ENCODE measurements at places on chromosomes 13 and 19. TPM values are rescaled to one million over a fixed set of nuclear protein-coding genes. Genes with fewer than 3 reads are reported as not detected.

GRCh38 chr19:6952956-6953355, 65.6 kb downstream of the ADGRE1 start:
- no peaks in the 10 kb centered on the region for H3K36me3 ChIP-seq
- H3K4me1 ChIP-seq: peaks cover 7% of the 10 kb centered on the region
- no peak overlapping the region for H3K4me3 ChIP-seq
- H3K27ac ChIP-seq: no peak overlapping the region
- DNase-seq: no peak

GRCh38 chr13:99723878-99724277, 222.6 kb downstream of the TM9SF2 start:
- no peak overlapping the region for H3K27ac ChIP-seq
- no peak overlapping the region for H3K4me3 ChIP-seq
- no peak for DNase-seq
- no peaks in the 10 kb centered on the region for H3K27me3 ChIP-seq
- H3K36me3 ChIP-seq: no peaks in the 10 kb centered on the region

DNA sequence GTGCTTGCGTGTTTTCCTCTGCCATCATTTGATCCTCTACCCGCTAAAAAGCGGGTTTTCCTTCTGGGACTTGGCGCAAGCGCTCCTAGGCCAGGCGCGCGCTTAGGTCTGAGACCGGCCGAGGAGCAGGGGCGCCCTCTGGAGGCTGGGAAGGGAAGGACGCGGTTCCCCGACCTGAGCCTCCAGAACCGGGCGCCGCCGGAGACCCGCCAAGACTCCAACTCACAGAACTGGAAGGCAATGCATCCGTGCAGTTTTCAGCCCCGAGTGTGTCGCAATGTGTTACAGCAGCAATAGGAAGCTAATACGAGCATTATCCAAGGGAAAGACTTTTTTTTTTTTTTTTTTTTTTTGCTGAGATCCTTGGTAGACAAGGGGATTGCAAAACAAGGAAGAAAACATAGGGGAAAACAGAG, 190.9 kb downstream of the COL4A1 start:
- no peaks in the 10 kb centered on the region for H3K36me3 ChIP-seq
- H3K27me3 ChIP-seq: peaks cover 11% of the 10 kb centered on the region
- DNase-seq: peak; percentile 55
- H3K27ac ChIP-seq: no peak overlapping the region

GRCh38 chr13:97023117-97023516, 28.8 kb upstream of the OXGR1 start:
- H3K4me3 ChIP-seq: no peak overlapping the region

GRCh38 chr13:26923824-26924605, 163.4 kb upstream of the GPR12 start:
- no peaks in the 10 kb centered on the region for H3K4me1 ChIP-seq
- no peak for DNase-seq
- no peak overlapping the region for H3K4me3 ChIP-seq
- peaks cover 28% of the 10 kb centered on the region for H3K27me3 ChIP-seq

DNA sequence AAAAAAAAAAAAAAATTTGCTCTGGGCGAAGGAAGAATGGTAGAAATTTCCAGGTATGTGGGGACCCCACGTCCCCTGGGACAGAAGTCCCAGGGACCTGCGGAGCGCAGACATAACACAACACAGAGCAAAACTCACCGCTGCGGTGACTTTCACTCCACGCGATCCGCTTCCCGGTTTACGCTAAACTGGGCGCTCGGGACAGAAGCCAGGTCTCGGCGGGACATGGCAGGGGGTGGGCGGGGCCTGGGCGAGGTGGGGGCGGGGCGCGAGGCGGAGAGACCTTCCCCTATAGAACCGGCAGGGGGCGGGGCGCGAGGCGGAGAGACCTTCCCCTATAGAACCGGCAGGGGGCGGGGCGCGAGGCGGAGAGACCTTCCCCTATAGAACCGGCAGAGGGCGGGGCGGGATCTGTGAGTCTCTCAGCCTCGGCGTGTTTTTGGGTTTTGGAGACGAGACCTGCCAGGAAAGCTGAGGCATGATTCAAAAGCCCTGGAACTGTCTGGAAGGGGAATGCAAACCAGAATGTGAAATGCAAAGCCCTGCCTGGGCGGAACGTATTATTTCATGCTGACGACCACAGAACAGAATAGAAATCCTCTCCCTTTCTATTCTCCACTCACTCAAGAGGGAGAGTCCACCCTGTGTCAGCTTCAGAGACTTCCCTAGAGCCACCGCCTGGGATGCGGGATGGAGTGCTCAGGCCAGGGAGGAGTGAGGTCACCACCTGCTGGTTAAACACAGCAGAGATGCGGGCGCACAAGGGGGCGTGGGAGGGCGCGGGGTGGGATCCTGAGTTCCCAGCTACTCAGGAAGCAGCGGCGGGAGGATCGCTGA, 20.2 kb upstream of the ERVV-1 start:
- peaks cover 3% of the 10 kb centered on the region for H3K36me3 ChIP-seq
- peak; percentile 86 for DNase-seq
- no peaks in the 10 kb centered on the region for H3K27me3 ChIP-seq
- peak overlapping the region; percentile 47 for H3K27ac ChIP-seq
- H3K4me1 ChIP-seq: peaks cover 13% of the 10 kb centered on the region

DNA sequence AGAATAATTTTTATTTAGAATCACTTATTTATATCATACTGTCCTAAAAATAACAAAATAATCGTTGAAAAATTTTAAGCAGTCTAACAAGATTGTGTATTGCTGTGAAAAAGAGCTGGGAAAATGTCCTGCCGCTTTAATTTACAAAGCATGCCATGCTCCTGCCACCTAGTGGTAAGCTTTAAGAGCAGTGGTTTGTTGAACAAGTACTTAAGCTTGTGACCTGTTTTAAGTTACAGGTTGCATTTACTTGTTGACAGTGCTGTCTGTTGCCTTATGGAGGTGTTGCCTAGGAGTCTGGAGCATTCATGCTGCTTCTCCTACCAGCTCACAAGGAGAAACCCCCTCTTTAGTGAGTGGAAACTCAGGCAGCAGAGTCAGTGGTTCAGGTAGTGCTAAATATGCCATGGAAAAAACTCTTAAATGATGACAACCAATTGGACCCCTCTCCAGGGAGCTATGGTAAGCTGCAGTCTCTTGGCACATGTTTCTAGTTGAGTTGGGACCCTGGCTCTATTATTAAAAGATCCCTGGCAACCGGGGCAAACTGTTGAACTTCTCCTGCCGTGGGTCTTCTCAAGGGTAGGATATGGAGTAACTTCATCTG, 68.4 kb downstream of the SPATA13 start:
- no peak overlapping the region for H3K4me3 ChIP-seq
- peak; percentile 49 for DNase-seq
- H3K4me1 ChIP-seq: peaks cover 39% of the 10 kb centered on the region
- H3K36me3 ChIP-seq: no peaks in the 10 kb centered on the region

DNA sequence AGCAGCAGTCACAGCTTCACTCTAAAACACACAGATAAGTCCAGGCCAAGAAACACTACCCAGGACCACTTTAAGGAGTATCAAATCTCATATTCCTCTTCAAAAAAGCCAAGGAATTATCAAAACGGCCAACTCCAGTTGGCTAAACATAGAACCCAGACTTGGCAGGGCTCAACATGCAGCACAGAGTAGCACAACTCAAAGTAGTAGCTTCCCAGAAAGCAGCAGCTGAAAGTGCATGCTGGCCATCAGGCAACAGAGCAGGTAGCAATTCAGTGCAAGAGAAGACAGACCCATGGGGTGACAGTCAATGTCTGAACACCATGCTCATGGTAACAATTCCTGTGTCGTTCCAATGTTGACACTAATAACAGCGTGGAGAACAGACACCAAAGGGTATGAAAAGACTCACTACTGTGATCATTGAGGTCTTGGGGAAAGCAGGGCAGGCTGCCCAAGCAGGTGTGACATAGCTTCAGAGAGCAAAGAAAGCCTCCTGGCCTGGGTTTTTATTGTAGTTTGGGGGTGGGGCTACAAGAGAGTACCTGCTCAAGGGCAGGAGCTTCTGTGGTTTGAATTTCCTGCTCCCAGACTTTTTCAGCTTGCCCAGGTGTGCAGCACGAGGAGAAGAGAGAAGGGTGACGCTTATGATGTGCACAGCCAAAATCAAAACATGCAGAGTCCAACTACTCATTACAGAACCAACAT, 6.2 kb downstream of the ZNF709 start:
- peaks cover 18% of the 10 kb centered on the region for H3K36me3 ChIP-seq
- no peak overlapping the region for H3K27ac ChIP-seq
- H3K4me3 ChIP-seq: no peak overlapping the region
- no peak for DNase-seq

DNA sequence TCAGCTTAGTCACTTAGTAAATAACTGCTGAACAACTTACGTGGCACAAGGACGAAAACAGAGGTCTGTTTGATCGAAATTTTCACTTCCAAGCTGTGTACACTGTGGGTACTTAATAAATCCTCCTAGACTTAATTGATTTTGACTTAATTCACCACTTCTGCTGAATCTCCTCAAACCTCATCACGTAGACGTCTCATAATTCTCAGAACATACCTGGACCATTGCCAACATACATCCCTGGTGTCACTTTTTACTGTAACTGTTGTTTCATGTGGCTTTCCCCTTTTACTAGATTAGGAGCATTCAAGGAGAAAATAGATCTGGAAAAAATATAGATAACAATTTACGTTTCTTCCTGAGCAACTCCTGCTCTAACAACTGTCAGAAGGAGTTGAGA, 105.0 kb downstream of the MBNL2 start:
- H3K4me3 ChIP-seq: no peak overlapping the region
- no peaks in the 10 kb centered on the region for H3K27me3 ChIP-seq
- no peak overlapping the region for H3K27ac ChIP-seq

- peaks cover 11% of the 10 kb centered on the region for H3K27me3 ChIP-seq
- no peak overlapping the region for H3K4me3 ChIP-seq
- no peak overlapping the region for H3K27ac ChIP-seq
- no peaks in the 10 kb centered on the region for H3K36me3 ChIP-seq
- DNase-seq: no peak
Observed at GRCh38 chr13:31595563-31595962, 143.8 kb upstream of the RXFP2 start.

GRCh38 chr19:50725218-50725910, 2.2 kb downstream of the CLEC11A start:
- H3K4me1 ChIP-seq: peaks cover 20% of the 10 kb centered on the region
- no peak overlapping the region for H3K27ac ChIP-seq
- no peak for DNase-seq
- H3K36me3 ChIP-seq: no peaks in the 10 kb centered on the region

DNA sequence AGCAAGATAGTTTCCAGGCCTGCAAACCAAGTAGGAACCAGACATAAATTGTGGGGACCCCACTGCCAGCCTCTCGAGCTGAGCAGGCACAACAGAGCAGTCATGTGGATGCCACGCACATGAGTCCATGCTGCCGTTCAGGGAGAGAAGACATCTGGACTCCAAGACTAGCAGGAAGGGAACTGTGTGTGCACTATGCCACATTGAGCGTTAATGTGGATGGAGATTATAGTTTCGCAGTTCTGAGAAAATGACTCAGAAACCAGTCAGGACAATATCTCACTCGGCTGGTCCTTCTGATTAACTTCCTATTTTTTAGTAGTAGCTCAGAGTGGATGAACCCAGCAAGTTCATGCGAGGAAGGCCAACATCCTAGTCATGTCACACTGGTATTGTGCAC, 124.9 kb downstream of the CRYL1 start:
- no peak overlapping the region for H3K4me3 ChIP-seq
- peaks cover 32% of the 10 kb centered on the region for H3K4me1 ChIP-seq
- DNase-seq: no peak
- no peaks in the 10 kb centered on the region for H3K27me3 ChIP-seq

DNA sequence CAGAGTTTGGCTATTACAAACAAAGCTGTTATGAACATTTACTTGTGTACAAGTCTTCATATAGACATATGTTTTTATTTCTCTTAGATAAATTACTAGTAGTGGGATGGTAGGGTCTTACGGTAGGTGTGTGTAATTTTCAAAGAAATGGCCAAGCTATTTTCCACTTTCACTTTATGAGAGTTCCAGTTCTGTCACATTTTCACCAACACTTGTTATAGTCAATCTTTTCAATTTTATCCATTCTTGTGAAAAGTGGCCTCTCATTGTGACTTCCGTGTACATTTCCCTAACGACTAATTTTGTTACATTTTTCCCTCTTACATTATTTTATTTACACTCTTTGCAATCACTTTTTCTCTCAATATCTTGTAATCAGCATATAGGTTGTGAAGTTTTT, 18.3 kb downstream of the MBD3L1 start:
- H3K4me3 ChIP-seq: no peak overlapping the region
- no peaks in the 10 kb centered on the region for H3K27me3 ChIP-seq
- no peaks in the 10 kb centered on the region for H3K4me1 ChIP-seq
- DNase-seq: no peak
- H3K36me3 ChIP-seq: no peaks in the 10 kb centered on the region
- no peak overlapping the region for H3K27ac ChIP-seq

DNA sequence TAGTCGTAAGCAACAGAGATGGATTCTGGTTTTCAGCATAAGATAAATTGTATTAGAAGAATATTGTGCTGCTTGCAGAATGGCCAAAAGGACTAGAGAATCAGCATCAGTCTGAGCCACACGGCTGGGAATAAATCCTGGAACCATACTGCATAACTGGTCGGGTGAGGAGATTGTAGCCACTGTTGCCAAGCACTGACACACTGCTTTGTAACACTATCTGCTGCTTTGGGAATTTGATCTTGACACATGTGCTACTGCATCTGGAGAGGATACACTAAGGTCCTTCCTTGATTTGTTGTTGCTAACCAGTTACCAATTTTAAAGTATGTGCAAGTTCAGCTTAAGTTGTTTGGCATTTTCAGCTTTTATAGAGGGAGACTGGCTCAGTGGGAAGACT, 1.9 kb downstream of the HNRNPA1L2 start:
- peaks cover 30% of the 10 kb centered on the region for H3K36me3 ChIP-seq
- peaks cover 4% of the 10 kb centered on the region for H3K4me1 ChIP-seq
- no peak overlapping the region for H3K4me3 ChIP-seq
- no peak for DNase-seq
- no peaks in the 10 kb centered on the region for H3K27me3 ChIP-seq

DNA sequence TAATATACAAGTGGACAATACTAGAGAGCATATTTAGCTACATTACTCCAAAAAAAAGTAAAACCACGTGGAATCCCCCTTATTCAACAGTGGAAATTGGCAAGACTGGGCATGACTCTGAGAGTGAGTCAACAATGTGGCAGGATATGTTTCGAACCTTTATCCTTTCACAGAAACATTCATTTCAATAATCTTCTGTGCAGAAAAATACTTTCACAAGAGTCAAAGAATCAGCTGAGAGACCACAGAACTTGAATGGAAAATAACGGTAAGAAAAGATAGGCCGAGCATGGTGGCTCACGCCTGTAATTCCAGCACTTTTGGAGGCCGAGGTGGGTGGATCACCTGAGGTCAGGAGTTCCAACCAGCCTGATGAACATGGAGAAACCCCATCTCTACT, 25.1 kb upstream of the CD70 start:
- H3K27me3 ChIP-seq: peaks cover 22% of the 10 kb centered on the region
- no peak for DNase-seq
- H3K4me1 ChIP-seq: peaks cover 31% of the 10 kb centered on the region
- peak overlapping the region; percentile 47 for H3K27ac ChIP-seq
- H3K4me3 ChIP-seq: no peak overlapping the region
- H3K36me3 ChIP-seq: peaks cover 19% of the 10 kb centered on the region

GRCh38 chr13:63408331-63409189, 1992.9 kb upstream of the PCDH20 start:
- no peak overlapping the region for H3K4me3 ChIP-seq
- H3K4me1 ChIP-seq: no peaks in the 10 kb centered on the region
- no peaks in the 10 kb centered on the region for H3K27me3 ChIP-seq
- no peak overlapping the region for H3K27ac ChIP-seq

DDX39A gene
- total RNA-seq: 233 TPM

MEIS3 gene
- total RNA-seq: 0.18 TPM

UBE2L5 gene
- not detected for total RNA-seq

LAMP1 gene
- 79.5 TPM for total RNA-seq

SGCG gene
- total RNA-seq: not detected

DAND5 gene
- 0.13 TPM for total RNA-seq

ZNF723 gene
- not detected for total RNA-seq

NEK5 gene
- total RNA-seq: not detected

DMAC2 gene
- 38.4 TPM for total RNA-seq
